GM13976 (cell line): ENCODE measurements at places on chromosomes 1 and 21.

- no peak for DNase-seq
Observed at GRCh38 chr21:29407571-29407970, 108.8 kb downstream of the BACH1 start.

- peak; percentile 51 for DNase-seq
Observed at GRCh38 chr21:33325222-33326067, 675 bp downstream of the IFNAR1 start.

GRCh38 chr1:225573216-225573615, 79.7 kb downstream of the ENAH start:
- DNase-seq = no peak

DNA sequence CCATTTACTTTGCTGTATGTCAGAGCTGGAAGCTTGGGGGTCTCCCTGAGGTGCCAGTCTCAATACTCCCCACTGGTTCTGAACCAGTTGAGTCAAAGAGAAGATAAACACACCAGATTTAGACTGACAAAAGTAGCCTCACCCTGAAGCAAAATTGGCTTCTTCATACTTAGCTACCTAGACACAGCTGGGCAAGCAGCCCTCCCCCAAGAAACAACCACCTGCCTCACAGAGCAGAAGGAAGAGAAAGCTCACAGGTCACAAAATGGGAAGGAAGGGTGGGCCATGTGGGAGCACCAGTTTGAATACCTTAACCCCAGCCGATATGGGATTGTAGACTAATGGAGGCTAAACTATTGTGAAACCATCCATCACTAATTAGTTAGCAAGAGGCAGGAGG, 24.6 kb upstream of the MYSM1 start:
- no peak for DNase-seq

- DNase-seq = no peak
Observed at GRCh38 chr1:228155596-228156514, 6.1 kb downstream of the GJC2 start.

- DNase-seq = no peak
Observed at GRCh38 chr1:10664251-10664650, 132.2 kb downstream of the CASZ1 start.

DNA sequence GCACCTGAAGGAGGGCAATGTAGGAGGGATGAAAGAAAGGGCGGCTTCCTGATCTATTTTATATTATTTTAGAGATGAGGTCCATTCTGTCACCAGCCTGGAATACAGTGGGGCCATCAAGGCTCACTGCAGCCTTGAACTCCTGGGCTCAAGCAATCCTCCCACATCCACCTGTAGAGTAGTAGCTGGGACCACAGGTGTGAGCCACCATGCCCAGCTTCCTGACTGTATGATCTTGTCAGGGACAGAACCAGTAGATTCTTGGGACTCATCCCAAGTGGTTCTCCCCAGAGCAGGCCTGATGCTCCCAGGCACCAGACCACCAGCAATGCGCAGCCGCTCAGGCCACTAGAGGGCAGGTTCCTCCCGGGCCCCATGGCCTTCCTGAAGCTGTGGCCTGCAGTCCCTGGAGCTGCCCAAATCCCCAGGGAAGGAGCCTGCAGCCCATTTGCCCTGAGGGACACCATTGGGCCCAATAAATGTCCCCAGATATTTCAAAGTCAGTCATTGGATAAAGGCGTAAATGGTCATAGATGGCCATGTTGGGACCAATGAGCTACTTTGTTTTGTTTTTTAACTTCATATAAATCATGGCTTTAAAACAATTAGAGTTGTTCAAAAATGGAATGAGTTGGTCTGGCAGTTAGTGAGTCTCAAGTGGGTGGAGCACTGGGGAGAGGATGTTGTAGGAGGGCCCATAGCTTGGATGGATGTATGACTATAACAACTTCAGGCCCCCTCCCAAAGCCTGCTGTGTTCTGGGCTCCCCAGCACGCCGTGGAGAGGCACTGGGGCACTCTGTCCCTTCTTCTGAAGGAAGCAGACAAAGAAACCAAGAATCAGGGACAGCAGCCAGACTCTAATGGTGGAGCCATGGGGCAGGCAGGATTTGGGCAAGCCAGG, 44.7 kb upstream of the GOLT1A start:
- peak; percentile 78 for DNase-seq

DNA sequence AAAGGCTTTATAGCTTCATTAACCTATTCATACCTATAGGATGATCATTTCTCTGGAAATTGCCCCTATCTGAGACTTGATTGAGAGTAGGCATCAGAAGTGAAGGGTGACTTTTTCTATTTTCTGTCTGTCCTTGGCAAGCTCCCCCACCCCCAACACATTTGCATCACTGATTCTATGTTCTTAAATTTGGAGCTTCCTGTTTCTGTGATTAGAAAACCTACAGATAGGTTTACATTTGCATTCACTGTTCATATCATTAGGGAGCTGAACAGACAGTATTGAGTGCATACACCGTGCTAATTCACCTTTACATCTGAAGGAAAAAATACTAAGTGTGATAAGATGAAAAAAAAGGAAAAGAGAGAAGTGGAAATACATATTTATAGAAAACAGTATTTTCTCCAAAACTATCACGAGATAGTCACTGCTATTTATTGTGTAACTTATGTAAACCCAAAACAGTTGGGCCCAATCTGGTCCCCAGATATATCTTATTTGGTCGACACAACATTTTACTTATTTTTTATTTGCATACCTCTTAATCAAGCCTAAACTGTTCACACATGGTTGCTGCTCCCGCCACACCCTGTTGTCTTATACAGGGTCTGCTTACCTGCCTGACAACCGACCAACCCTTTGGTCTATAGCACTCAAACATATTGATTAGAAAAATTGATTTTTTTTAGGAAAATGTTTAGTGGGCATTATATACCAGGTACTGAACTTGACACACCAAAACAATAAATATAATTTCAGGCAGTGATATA, 218.8 kb downstream of the NTNG1 start:
- DNase-seq = no peak

- DNase-seq = no peak
Observed at GRCh38 chr1:40036574-40036973, 4.0 kb upstream of the CAP1 start.
